Bone marrow (tissue), 2 donors: ENCODE measurements at places on chromosomes 6 and 20.

DNA sequence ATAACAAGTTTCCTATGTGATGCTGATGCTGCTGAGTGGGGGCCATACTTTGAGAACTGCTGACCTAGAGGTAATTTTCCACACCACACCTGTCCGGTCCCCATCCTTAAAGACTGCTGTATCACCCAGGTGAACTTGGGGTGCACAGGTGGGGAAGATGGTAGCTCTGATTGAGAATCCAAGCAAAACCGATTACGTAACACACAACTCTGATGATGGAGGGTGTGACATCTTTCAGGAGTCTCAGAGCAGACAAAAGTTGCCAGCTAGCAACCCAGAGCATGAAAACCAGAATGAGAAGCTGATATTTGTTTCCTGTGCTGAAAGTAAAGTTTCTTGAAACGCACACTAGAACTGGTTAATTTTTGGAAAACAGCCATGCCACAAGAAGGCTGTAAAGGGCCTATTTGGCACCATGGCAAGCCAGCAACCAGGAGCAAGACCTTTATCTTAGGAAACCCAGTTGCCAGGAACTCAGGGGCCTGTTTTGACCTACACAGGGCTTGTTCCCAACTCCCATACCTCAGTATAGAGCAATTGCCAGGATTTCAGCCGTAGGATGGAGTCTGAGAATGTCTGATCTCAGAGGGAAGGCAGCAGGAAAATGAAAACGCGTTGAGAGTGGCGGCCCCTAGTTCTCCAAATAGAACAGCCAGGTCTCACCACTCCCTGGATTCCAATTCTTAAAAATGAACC, 21.6 kb upstream of the TBC1D7 start:
- DNase-seq = no peak

GRCh38 chr20:53091789-53092188, 119.6 kb downstream of the TSHZ2 start:
- DNase-seq = no peak

GRCh38 chr6:40251637-40252300, 317.5 kb upstream of the MOCS1 start:
- DNase-seq = no peak

DNA sequence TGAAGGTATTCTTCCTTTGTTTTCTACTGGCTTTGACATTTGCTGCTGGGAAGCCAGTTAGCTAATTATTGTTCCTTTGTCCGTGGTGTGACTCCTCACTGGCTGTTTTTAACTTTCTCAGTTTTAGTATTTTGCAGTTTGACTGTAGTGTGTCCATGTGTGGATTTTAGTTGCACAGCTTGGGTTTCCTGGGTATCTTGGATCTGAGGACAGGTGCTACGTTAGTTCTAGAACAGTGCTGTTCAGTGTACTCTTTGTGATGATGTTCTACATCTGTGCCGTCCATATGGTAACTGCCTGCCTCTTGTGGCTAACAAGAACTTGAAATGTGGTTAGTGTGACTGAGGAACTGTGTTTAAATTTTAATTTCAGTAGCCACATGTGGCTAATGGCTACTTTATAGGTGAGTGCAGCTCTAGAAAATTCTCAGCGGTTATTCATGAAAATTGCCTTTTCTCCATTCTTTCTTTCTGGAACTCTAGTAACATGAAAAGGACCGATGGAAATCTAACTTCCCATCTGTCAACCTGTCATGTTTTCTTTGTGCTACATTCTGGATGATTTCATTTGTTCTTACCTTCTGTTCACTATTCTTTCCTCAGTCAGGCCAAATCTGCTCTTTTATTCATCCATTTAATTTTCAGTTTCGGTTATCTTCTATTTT, 7.4 kb downstream of the SNX9 start:
- DNase-seq = no peak

- DNase-seq = no peak
These were observed 79.0 kb downstream of the ALDH8A1 start for GRCh38 chr6:134870677-134871498.

DNA sequence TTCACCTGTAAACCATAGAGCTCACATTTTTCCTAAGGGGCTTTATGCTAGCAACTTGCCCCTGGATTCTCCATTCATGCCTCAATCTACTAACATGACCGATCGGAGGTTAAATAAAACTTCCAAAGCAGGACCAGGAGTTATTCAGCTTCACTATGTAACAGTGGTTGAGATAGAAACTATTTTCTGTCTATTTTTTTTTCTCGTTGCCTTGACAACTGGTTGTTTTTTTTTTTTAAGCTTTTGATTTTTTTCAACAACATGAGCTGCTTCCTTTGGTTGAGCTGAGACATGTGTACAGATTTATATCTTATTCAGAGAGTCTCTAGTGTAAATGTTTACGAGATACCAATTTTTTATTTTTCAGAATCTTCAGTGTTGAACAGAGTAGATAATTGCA, 85.7 kb downstream of the SHLD1 start:
- DNase-seq = no peak

- DNase-seq = no peak
These were observed 46.1 kb upstream of the GFRAL start for GRCh38 chr6:55281215-55281614.

DNA sequence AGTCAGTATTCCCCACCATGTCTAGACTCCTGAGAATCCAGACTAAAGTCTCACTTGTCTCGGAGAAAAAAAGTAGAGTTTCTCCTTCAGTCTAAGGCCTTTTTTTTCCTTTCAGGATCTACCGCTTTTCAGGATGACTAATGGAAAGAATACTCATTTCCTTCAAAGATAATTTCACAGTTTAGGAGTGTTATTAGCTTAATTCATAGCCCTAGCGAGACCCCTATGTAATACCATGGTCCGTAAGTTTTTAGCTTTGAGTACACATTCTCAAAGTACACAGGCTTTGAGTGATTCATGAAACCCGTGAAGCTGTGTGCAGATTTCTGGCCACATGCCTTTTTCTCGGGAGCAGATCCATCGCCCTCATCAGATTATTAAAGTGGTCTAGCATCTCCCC, 133.1 kb downstream of the SOX4 start:
- DNase-seq = no peak

GRCh38 chr20:24787071-24787470, 162.0 kb upstream of the CST7 start:
- DNase-seq = no peak

- no peak for DNase-seq
These were observed 8.7 kb upstream of the RAMACL start for GRCh38 chr6:166595061-166595780.

- no peak for DNase-seq
These were observed 154.1 kb downstream of the ARID1B start for GRCh38 chr6:156931283-156931682.

- DNase-seq = no peak
These were observed 60.7 kb downstream of the GRIK2 start for GRCh38 chr6:101454106-101454676.
